ENCODE measurements at places on chromosomes 12 and 14.

GRCh38 chr12:132407992-132408391, 78.6 kb upstream of the GALNT9 start:
- DNase-seq: no peak

- no peak for DNase-seq
Observed at GRCh38 chr12:65725376-65725775, 98.9 kb upstream of the HMGA2 start.

DNA sequence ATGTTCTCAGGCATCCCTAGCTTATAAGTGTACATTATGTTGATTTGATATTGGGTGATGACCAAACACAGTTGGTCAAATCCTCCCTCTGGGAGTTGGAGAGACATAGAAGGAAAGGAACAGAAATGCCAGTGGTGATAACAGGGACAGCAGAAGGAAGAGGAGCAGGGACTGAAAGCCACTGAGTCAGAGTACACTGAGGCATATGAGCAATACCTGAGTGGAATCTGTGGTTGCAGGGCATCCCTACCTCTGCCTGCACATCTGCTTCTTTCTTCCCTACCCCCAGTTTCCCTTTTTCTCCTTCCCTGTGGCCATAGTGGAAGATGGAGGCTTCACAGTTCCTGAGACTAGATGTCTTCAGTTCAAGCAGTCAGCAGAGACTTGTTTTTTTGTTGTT, 44.9 kb downstream of the BICD1 start:
- no peak for DNase-seq

- no peak for DNase-seq
Observed at GRCh38 chr12:78018171-78018910, 187.6 kb downstream of the NAV3 start.

- no peak for DNase-seq
Observed at GRCh38 chr12:105192624-105193225, 43.2 kb downstream of the APPL2 start.

GRCh38 chr14:103916636-103917262, 11.5 kb upstream of the TDRD9 start:
- no peak for DNase-seq

DNA sequence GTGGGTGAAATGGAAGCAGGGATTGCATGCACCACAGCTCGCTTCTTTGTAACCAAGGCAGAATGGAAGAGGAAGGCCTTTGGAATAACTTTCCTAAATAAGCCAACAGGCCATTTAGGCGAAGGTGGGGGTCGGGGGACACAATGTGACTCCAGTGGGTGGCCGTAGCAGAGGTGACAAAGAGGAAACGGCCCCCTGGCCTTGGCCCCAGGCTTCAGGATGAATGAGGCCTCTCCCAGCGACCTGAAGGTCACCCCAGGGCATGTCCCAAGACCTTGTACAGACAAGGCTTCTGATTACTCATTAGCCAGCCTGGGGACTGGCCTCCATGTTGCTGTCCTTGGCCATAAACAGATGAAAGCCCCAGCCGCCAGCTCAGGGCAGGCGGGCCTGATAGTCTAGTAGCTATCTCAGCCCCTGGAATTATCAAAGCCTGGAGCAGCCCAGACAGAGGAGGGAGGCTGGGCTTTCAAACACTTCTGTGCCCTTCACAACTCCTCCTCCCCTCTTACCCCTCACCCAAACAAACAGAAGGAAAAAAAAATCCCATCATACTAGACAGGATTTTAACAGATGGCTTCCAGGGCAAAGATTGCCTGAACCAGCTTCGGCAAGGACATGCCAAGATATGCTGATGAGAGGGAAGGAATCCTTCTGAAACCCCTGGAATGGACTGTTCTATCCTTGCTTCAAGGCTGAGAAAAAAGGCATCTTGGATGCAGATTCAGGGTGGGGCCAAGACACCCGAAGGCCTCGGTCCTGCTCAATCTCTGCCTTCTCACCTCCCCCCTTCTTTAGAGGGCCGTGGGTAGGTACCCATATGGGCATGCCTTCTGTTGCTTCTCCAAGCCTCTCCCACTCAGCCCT, 142.3 kb upstream of the PARP11 start:
- DNase-seq: no peak

DNA sequence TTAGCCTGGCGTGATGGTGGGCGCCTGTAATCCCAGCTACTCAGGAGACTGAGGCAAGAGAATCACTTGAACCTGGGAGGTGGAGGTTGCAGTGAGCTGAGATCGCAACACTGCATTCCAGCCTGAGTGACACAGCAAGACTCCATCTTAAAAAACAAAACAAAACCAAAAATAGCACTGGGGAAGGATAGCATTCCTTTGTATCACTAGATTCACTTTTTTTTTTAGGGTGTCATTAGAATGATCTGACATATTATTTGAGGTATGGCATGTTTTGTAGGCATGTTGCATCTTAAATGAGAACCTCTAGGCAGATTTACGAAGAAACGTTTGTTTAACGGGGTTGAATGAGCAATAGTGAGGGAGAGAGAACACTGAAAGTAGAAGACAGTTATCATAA, 16.8 kb upstream of the FAR2 start:
- no peak for DNase-seq

- peak; percentile 41 for DNase-seq
Observed at GRCh38 chr12:6688543-6688998, 604 bp downstream of the ZNF384 start.

DNA sequence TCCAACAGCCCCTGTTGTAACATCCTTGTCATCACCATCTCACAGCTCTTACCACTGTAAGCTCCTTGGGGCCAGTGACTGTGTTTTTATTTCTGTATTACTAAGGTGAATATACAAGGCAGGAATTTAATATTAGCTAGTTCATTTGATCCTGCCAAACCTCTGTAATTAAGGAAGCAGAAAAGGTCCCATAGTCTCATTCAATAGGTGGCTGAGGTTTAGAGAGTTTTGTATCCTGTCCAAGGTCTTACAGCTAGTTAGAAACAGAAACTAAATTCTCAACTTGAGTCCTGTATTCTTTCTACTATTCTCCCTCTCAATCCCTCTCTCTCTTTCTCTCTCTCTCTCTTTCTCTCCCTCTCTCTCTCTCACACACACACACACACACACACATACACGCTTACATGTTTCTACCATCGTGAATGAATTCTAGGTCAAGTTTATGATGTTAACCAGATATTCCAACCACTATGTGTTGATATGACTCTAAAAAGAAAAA, 543 bp upstream of the GLIPR1 start:
- DNase-seq: no peak

- peak; percentile 58 for DNase-seq
Observed at GRCh38 chr14:76386944-76387782, 11.2 kb downstream of the ESRRB start.

GRCh38 chr12:68479896-68480291, 130.8 kb upstream of the RAP1B start:
- DNase-seq: no peak

DNA sequence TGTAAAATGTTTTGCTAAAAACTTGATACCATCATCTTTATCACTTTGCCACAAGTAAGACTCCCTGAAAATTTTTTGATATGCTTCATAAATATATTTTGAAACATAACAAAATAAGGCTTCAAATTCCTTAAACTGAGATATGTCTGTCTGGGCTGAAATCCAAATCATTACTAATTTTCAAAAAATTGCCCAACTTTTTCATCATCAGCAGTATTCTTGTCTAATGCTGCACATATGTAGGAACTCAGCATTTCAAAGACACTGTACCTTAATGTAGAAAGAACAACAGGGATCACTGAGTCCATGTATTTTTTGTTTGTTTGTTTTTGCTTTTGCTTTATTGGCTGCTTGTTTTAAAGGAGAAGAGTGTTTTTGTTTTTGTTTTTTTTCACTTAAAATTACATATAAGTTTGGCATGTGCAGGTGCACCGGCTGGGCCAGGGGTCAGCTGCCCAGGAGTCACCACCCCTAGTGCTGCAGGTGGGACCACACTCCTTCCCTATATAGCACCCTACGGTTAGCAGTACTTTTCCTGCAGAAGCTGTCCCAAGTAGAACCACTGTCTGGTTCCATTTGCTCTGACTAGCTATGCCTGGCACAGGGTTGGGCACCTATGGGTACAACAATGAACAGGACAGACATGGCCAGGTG, 231.2 kb downstream of the PIK3C2G start:
- no peak for DNase-seq

Data from stimulated activated CD4-positive, alpha-beta T cell treated with anti-CD3 and anti-CD28 coated beads, Interleukin-4, amount 100 ng/mL, for 24 hours (primary cell).